GF-D8 (cell line): ENCODE measurements at places on chromosomes 13 and 19.

DNA sequence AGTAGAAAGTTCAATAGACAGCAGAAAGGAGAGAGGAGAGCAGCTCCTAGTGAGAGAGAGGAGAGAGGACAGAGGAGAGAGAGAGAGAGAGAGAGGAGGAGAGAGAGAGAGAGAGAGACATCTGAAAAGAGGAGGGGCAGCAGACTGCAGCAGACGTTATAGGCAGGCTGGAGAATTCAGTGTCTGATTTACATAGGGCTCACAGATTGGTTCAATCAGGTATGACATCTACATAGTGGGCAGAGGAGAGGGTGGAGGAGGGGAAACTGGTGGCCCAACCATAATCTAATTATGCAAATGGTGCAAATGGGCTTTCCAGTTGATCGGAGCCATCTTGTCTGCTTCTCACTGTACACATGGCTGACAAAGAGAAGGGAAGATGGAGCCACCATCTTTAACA lies 221.3 kb upstream of the TRPC4 start:
- DNase-seq, result no peak

DNA sequence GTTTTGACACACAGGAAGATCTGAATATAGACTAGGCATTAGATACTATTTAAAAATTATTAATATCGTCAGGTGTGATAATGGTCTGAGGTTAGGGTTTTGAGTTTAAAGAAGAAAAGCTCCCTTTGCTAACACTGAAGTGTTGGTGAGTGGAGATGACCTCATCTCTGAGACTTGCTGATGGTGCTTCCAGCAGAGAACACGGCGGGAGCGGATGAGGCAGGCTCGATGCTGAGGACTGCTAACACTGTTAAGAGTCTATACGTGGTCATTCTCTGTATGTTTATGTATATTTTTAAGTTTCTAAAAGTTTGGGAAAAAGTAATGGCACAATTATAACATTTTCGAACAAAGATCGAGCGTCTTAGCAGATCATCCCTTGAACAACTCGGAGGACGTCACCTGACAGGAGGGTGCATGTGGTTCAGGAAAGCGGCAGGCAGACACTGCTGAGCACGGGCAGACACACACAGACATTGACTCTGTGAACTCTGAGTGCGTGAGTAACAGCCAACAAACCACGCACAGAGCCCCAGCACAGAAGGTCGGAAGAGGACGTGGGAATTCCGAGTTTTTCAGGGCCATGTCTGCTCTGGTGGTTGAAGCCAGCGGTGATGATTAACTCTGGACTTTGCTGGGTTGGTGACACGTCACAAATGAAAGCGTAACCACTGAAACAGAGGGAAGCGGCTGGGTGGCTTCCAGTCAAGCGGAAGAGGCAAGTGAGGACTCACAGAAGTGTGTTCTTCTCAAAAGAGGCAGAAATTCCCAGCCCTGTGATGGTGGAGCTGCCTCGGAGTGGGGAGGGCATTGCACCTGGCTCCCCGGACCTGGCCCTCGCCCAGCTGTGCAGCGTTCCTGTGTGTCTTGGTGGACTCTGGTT lies 91.9 kb upstream of the TEX29 start:
- no peak for DNase-seq

- DNase-seq, result no peak
Measured at GRCh38 chr13:110407021-110407420, 99.9 kb downstream of the COL4A2 start.

DNA sequence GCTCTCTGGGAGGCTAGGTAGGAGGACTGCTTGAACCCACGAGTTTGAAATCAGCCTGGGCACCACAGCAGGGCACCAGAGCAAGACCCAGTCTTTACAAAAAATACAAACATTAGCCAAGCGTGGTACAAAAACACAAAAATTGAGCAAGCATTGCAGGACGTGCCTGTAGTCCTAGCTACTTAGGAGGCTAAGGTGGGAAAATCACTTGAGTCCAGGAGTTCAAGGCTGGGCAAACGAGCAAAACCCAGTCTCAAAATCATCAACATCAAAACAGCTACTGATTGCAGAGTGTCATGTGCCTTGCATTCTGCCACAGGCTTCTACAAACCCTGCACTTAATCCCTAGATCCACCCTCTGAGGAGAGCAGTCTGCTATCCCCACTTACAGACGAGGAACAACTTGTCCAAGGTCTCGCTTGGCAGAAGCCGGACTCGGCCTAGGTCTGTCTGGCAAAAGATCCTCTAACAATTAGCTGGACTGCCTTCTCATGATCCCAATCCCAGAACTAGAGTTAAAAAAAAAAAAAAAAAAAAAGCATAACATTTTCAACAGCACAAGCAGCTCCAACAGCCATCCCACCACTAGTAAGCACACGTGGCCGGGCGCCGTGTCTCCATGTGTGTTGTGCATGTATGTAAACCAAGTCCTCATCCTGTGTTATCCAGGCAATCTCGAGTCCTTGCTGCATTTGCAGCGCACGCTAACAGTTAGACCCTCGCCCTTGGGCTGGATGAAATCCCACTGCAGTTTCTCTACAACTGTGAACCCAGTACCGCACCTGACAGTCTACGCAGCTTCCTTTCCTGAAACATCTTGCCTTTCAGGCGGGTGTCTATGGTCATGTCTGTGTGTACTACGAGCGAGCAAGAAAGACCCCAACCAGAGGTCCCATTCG lies 2.0 kb downstream of the PPP6R1 start:
- DNase-seq, result no peak

- no peak for DNase-seq
Measured at GRCh38 chr19:42038666-42039065, 31.3 kb downstream of the GRIK5 start.

- DNase-seq, result peak; percentile 68
Measured at GRCh38 chr13:30373727-30374126, 48.6 kb upstream of the UBE2L5 start.

GRCh38 chr13:80465321-80465720 lies 124.4 kb upstream of the SPRY2 start:
- no peak for DNase-seq
